ENCODE measurements at places on chromosomes 4 and X. TPM values are rescaled to one million over a fixed set of nuclear protein-coding genes. Genes with fewer than 3 reads are reported as not detected.

- H3K4me3 ChIP-seq = no peak overlapping the region
- H3K27me3 ChIP-seq = no peaks in the 10 kb centered on the region
- no peaks in the 10 kb centered on the region for H3K36me3 ChIP-seq
- H3K27ac ChIP-seq = no peak overlapping the region
- no peak for DNase-seq
These were observed 1.4 kb downstream of the SLC16A2 start for GRCh38 chrX:74422576-74423288.

DNA sequence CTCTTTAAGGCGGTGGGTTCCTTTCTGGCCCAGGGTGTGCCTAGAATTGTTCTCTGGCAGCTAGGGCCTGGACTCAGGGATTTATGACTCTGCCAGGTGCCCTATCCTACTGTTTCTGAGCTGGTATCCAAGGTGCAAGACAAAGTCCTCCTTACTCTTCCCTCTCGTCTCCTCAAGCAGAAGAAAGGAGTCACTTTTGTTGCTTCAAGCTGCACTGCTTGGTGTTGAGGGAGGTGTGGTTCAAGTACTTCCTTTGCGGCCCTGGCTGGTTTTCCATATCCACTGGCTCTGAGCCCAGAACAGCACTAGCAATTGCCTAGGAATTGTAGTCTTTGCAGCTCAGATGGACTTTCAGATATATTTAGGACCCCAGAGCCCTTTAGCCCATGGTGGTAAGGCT, 39.3 kb downstream of the RTL3 start:
- no peak overlapping the region for H3K4me3 ChIP-seq
- no peaks in the 10 kb centered on the region for H3K4me1 ChIP-seq
- no peak overlapping the region for H3K27ac ChIP-seq
- DNase-seq = no peak
- H3K36me3 ChIP-seq = no peaks in the 10 kb centered on the region

DNA sequence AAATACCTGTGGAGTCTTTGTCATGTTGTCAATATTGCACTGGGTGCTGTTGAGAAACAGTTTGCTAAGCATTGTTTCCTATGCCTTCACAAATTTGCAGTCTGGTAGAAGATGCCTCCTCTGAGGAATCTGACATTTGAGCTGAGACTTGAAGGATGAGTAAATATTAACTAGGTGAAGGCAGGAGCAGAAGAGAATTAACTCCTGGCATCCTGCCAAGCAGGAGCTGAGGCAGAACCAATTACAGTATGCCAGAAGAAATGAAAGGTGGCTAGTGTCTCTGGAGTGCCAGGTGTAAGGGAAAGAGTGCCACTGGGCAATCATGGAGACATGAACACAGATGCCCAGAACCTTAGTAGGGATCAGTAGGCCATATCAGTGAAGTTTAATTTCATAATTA, 1778.2 kb upstream of the PCDH10 start:
- no peak for DNase-seq
- H3K36me3 ChIP-seq = no peaks in the 10 kb centered on the region
- H3K4me1 ChIP-seq = no peaks in the 10 kb centered on the region

DNA sequence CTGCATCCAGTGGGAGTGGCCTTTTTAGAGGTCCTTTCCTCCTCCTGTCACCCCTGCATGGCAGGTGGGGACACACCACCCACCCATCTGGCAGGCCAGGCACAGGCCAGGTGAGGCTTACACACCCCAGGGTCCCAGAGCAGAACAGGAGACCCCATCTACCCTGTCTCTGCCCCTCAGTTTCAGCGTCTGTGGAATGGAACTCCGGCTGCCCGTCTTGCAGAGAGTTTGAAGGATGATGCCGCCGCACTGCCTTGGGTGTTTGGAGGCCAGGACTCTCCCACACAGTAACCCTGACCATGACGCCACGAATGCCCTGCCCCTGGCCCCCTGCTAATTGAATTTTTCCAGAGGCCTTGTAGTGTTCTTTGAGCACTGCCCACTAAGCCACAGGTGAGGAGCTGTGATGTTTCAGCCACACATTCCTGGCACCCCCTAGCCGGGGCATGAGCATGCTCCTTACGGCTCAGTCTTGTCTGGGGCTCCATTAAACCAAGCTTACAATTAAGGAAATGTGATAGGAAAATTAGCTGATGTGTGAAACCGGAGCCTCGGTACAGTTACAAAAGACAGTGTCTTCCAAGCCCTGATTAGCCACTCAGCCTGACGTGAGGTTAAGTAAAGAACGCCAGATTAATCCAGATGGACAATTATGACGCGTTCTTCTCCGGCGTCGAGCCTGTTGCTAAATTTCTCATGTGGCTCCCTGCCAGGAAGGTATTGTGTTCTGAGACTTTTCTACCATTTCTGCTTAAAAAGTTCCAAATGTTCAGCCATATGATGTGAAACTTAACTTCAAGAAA, 39.3 kb downstream of the HMX1 start:
- no peak for DNase-seq
- H3K27me3 ChIP-seq = no peaks in the 10 kb centered on the region
- no peaks in the 10 kb centered on the region for H3K4me1 ChIP-seq
- H3K36me3 ChIP-seq = no peaks in the 10 kb centered on the region

GRCh38 chr4:130257271-130257670, 1161.3 kb downstream of the C4orf33 start:
- H3K36me3 ChIP-seq = no peaks in the 10 kb centered on the region
- no peak for DNase-seq
- no peak overlapping the region for H3K4me3 ChIP-seq
- no peak overlapping the region for H3K27ac ChIP-seq

Gene SLC49A3
- total RNA-seq = 5.5 TPM

Gene FREM3
- not detected for total RNA-seq

GRCh38 chrX:131279617-131280016, 9.5 kb downstream of the IGSF1 start:
- H3K4me3 ChIP-seq = no peak overlapping the region
- no peak overlapping the region for H3K27ac ChIP-seq
- no peaks in the 10 kb centered on the region for H3K27me3 ChIP-seq
- no peak for DNase-seq
- no peaks in the 10 kb centered on the region for H3K4me1 ChIP-seq

All from HCT116 (cell line).